ENCODE measurements at places on chromosomes 2 and 18. TPM values are rescaled to one million over a fixed set of nuclear protein-coding genes. Genes with fewer than 3 reads are reported as not detected.
A peak's percentile ranks its signal among the peaks of the same experiment; 100 is the strongest.

DNA sequence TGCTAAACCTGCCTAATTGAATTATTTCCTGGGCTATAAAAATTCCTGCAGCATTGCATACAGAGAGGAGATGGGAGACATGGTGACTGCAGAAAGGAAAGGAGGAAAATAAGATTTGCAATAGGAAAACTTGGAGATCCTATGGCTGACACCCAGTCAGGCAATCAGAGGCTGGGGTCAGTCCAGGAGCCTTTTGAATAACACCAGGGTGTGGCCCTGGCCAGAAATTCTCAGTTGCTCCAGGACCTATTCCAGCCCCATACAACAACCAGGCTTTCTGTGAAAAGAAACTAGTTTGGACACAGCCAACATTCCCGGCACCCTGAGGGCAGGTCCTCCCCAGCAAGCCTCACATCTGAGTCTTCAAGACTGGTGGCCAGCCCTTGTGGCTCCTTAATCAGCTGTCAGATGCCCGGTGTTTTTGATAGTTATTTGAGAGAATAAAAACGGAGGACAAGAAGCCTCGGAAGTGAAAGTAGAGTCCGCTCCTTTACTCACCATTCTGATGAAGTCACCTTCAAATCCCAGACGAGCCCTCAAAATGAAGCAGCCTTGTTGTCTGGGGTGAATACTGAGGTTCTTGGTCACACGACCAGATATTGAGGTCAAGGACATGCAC is 31.1 kb upstream of the GMCL1 start:
- H3K27ac ChIP-seq, result peak overlapping the region; percentile 52
- H3K36me3 ChIP-seq, result no peaks in the 10 kb centered on the region
- H3K4me1 ChIP-seq, result peaks cover 7% of the 10 kb centered on the region
- no peak for DNase-seq

GRCh38 chr2:233145726-233146125 is 85.6 kb downstream of the INPP5D start:
- H3K4me1 ChIP-seq, result no peaks in the 10 kb centered on the region
- H3K27me3 ChIP-seq, result no peaks in the 10 kb centered on the region
- no peaks in the 10 kb centered on the region for H3K36me3 ChIP-seq
- no peak overlapping the region for H3K27ac ChIP-seq
- DNase-seq, result no peak

GRCh38 chr2:234279637-234280036 is 217.2 kb downstream of the ARL4C start:
- no peaks in the 10 kb centered on the region for H3K4me1 ChIP-seq
- H3K27ac ChIP-seq, result no peak overlapping the region
- no peak overlapping the region for H3K4me3 ChIP-seq
- H3K36me3 ChIP-seq, result no peaks in the 10 kb centered on the region

- H3K36me3 ChIP-seq, result peaks cover 7% of the 10 kb centered on the region
- no peaks in the 10 kb centered on the region for H3K4me1 ChIP-seq
- no peaks in the 10 kb centered on the region for H3K27me3 ChIP-seq
- no peak for DNase-seq
These were observed 32.9 kb downstream of the CENPO start for GRCh38 chr2:24825883-24826772.

DNA sequence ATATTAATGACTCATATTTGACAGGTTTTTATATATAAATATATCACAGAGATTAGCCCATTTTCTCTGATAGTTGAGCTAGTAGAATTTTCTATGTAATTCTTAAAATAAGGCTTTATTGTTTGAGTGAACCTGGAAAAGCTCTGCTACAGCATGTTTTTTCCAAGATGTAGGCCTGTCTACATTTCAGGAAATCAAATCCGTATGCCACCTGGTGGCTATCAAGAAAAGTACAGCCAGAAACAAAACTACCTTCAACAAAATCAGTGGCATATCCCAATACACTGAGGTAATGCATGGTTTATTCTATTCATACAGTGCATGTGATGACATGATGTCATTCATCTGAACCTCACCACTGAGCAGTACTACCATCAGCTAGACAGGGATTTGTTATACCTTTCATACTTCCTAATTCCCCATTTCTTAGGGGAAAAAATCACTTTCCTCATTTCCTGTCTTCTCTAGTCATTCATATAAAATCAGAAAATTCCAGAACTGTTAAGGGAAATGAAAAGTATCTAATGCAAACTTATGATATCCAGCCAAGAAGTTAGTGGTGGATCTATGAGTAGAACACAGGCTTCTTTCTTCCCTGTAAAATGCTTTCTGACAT is 310.4 kb upstream of the SYT4 start:
- no peak overlapping the region for H3K27ac ChIP-seq
- no peaks in the 10 kb centered on the region for H3K36me3 ChIP-seq
- no peak for DNase-seq
- H3K4me1 ChIP-seq, result no peaks in the 10 kb centered on the region
- H3K4me3 ChIP-seq, result no peak overlapping the region

DNA sequence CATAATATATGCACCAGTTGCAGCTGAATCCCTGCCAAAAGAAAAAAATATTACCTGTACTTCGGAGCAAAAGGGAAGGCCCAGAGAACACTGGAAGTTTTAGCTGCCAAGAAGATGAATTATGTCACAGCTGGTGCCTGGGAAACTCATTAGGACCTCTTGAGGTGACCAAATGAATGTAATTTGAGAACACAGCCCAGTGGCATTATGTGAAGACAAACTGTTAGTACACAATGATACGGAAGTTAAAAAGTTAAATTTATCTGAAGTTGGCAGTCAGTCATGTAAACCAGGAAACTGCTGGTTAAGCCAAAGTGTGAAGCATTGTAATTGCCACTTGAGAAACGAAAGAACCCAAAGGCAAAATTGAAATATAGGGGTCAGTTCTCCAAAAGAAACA is 80.7 kb downstream of the EML4 start:
- H3K4me3 ChIP-seq, result no peak overlapping the region
- H3K36me3 ChIP-seq, result no peaks in the 10 kb centered on the region
- no peak overlapping the region for H3K27ac ChIP-seq
- no peak for DNase-seq

GRCh38 chr2:132549935-132550670 is 119.9 kb downstream of the LYPD1 start:
- H3K4me1 ChIP-seq, result no peaks in the 10 kb centered on the region
- no peaks in the 10 kb centered on the region for H3K36me3 ChIP-seq

Gene PRKAG3
- not detected for total RNA-seq

Gene MSTN
- 0.27 TPM for total RNA-seq

All from thoracic aorta (tissue), 2 donors.